Right ventricle myocardium superior (tissue), 1 donor: ENCODE measurements at places on chromosomes 5 and 9. TPM values are rescaled to one million over a fixed set of nuclear protein-coding genes. Genes with fewer than 3 reads are reported as not detected.

- DNase-seq: no peak
These were observed 27.5 kb downstream of the ZNF474 start for GRCh38 chr5:122156724-122157325.

GRCh38 chr5:56060276-56061110 is 65.7 kb upstream of the IL6ST start:
- no peak for DNase-seq

DNA sequence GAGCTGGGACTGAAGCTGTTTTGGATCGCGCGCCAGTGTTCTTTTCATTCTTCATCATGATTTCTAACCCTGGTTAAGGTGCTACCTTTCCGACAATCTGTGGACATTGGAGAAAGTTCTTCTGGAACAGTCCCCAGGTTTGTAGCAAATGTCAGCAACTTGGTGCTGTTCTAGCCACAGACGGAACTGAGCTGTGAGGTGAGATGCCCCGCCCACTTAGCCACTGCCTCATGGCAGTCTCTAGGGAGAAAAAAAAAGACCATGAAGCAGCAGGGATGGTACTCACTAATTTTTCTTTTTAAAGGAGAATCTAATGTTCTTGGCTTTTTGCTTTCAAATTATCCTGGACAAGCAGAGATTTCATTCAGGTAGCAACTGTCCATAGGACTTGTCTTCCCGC is 72.1 kb upstream of the STK32A start:
- DNase-seq: no peak

CNTLN gene
- total RNA-seq: 3.1 TPM

DNA sequence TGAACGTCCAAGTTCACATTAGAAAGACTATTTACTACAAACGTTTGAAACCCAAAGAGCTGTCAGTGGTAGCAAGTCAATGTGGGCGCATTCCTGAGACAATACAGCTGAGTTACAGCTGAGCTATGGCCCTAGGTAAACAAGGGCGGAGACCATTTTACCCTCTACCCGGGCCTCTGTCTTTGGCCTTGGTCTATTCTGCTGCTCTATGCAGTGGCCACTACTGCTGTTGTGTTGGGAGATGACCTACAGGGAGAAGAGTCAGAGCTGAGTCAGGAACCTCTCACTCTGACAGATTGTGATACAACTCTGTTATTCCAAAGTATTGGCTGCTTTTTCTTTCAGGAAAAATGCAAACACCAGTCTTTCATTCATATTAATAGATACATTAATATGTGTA is 700.6 kb downstream of the SEMA5A start:
- DNase-seq: no peak

LHFPL2 gene
- total RNA-seq: 5.0 TPM

PCDHB7 gene
- 0.62 TPM for total RNA-seq

DNA sequence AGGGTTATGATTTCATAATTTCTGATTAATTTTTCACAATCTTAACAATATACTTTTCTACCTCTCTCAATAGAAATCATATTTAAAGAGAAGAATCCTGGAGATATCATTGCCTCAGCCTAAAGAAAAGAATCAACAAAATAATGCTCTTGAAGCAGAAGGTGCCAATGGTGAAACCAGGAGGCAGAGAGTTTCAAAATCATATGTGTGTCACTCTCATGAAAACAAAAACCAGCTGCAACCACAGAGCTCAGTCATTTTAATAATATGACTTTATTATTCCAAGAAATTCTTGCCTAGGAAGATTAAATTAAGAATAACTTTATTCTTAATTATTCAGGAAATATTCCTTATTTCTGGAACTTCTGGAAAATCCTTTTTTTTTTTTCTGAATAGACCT is 266.8 kb upstream of the ACTBL2 start:
- no peak for DNase-seq

DNA sequence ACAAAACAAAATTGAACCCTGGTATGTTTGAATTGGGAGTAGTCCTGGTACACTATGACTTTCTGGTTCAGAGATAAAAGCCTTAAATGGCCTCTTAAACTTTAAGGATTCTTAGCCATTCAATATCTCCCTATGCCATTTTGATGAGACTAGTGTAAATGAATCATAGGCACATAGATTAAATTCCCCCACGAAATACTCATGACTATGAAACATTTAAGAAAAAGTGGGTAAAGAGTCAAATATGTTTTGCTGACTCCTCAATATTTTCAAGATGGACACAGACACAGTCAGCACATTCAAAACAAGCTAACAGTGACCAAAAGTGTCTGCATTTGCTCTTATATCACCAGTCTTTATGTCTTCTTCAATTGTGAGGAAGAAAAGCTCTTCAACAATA is 278.3 kb downstream of the PDE4D start:
- DNase-seq: no peak

GRCh38 chr5:39485079-39485478 is 60.3 kb upstream of the DAB2 start:
- no peak for DNase-seq

DNA sequence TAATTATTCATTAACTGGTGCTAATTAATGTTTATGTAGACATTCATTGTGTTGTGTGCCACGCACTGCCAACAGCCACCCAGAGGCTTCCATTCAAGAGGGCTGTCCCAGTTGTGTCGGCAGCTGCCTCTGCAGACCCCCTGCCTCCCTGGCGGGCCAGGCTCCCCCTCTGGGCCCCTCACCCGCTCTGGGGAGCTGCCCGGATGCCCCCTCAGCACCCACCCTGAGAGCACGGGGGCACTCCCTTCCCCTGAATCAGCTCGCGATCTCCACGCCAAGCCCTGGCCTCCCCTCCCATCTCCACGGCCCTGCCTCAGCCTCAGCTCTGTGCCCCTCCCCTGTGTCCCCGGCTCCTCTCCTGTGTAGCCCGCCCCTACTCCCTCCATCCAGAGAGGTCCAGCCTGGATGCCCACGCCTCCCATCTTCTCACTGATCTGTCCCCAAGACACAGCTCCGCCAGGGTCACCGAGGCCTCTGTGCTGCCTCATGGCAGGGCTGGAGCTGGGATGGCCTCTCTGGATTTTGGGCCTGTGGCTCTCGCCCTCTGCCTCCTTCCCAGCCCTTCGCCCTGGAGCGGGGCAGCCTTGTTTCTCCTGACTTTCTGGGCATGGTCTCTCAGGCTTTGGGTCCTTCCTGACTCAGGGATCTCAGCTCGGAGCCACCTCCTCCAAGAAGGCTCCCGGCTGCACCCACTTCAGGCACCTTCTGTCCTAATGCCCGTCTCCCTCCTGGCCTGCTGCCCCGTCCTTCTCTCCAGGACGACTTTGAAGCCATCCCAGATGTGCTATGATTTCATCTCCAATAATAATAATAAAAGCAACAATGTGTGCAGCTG is 16.0 kb upstream of the SLC9A3 start:
- DNase-seq: peak; percentile 23

CER1 gene
- total RNA-seq: not detected

DNA sequence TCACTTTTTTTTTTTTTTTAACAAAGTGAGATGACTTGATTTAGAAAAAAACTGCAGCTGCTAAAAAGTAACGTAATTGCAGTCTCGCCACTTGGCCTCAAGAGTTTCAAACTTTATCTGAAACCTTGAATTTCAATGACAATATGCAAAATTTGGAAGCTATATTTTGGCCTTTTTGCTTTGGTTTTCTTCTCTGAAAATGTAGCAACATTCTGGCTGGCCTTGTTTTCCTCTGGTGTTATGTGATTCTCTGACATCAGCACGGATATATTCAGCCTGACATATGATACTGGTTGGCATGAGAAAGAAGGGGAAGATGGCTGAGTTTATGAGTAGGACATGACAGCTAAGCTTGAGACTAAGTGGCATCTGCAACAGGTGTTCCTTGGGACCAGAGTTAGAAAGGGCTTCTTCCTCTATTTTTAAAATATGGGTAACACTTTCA is 136.5 kb downstream of the MEF2C start:
- no peak for DNase-seq

ANKRD34B gene
- not detected for total RNA-seq

DNA sequence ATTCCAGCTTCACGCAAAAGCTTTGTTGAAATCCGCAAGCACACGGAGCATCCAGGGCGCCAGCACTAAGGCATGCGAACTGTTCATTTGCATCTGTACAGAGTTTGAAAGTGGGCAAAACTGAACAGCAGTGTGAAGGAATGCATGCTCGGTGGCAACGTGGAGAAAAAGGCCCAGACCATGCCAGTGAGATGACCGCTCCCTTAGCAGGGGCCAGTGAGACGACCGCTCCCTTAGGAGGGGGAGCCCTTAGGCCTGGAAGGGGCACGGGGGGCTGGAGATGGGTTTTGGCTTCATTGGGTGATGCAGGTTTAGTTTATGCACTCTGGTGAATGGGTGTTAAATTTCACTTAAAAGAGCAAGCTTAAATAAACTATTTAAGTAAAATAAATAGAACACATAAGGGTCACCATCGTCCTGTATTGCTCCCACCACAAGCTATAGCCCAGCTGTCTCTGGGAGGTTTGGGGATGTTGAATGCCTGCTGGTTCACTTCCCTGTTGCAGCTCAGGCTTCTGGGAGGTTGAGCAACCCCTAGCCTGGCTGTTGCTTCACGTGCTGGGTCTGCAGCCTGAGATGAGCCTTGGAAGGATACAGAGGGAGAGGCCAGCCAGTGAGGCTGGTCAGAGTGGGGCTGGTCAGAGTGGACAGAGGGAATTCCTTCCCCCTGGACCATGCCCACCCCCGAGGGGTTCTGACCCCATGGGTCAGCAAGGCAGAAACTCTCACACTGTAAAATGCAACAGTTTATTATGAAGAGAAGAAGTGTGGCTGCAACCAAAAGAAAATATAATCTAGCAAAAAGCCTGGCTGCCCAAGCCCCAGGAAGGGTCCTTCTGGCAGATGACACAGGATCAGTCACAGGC is 4.6 kb upstream of the FCN1 start:
- peak; percentile 82 for DNase-seq

FRMD3 gene
- 93.2 TPM for total RNA-seq

- DNase-seq: no peak
These were observed 92.4 kb downstream of the MAP1B start for GRCh38 chr5:72199681-72200080.

GRCh38 chr5:2908086-2908485 is 156.6 kb upstream of the IRX2 start:
- no peak for DNase-seq

NMUR2 gene
- total RNA-seq: not detected

DNA sequence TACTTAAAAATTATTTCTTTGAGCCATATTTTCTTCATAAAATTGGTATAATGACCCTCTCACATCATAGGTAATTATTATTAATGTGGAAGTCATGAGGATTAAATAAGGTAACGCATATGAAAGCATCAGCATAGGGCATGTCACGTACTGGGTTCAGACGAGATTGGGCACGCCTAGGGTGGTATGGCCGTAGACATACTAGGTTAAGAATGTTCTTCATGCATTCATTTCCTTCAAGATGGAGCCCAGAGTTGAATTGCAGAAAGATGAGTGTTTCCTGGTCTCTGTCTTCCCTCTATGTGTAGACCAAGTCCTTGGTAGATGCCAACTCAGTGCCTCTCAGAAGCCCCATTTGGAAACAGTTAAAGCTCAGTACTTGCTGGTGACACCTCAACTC is 174.1 kb upstream of the CLINT1 start:
- DNase-seq: no peak

GRCh38 chr9:94692601-94693000 is 33.9 kb upstream of the AOPEP start:
- no peak for DNase-seq

CATSPER3 gene
- 0.32 TPM for total RNA-seq

TAF1L gene
- total RNA-seq: not detected

- DNase-seq: no peak
These were observed 54.3 kb upstream of the BOD1 start for GRCh38 chr5:173670791-173671120.

- no peak for DNase-seq
These were observed 9.1 kb upstream of the DNAJC25 start for GRCh38 chr9:111621895-111622480.

GRCh38 chr5:41843456-41844370 is 26.5 kb downstream of the OXCT1 start:
- DNase-seq: no peak

TRIM7 gene
- 10.8 TPM for total RNA-seq

- DNase-seq: no peak
These were observed 90.6 kb downstream of the RALGPS1 start for GRCh38 chr9:127004946-127005769.

LCN10 gene
- total RNA-seq: 7.7 TPM

- no peak for DNase-seq
These were observed 89.5 kb downstream of the EPB41L4A start for GRCh38 chr5:112329419-112330090.

TMEM171 gene
- total RNA-seq: not detected

PCSK5 gene
- total RNA-seq: 3.4 TPM

- no peak for DNase-seq
These were observed 8.5 kb upstream of the NEURL1B start for GRCh38 chr5:172632346-172633092.

GRCh38 chr9:137955224-137955570 is 77.6 kb downstream of the CACNA1B start:
- DNase-seq: no peak

C9orf153 gene
- total RNA-seq: 0.22 TPM

CDKN2B gene
- 2.3 TPM for total RNA-seq

DNA sequence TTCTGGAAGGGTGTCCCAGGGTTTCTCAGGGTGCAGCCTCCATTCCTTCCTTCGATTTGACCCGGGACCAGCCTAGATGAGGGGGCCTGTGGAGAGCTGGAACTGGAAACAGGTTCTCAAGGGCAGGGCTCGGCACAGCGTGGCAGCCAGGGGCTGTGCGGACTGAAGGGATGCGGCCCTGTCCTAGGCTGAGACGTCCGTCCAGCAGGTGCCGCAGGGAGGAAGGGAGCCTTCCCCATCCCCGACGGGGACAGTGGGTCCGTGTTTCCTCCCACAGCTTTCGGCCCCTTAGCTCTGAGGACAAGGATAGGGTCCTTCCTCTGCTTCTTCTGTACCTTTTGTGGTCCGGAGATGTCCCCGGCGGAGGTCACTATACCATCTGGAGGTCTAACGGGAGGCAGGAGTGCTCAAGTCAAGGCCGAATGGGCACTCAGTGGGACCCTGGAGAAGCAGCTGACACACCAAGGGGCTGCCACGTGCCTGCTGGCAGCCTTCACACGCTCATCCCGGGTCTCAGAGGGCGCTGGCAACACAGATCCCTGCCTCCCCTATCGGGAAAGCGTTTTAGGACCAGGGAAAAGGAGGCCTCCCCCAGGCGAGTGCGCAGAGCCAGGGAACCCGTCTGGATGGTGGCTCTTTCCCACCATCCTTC is 49.9 kb downstream of the USP20 start:
- DNase-seq: peak; percentile 63

GRCh38 chr5:95027151-95027721 is 257.7 kb downstream of the MCTP1 start:
- no peak for DNase-seq

DNA sequence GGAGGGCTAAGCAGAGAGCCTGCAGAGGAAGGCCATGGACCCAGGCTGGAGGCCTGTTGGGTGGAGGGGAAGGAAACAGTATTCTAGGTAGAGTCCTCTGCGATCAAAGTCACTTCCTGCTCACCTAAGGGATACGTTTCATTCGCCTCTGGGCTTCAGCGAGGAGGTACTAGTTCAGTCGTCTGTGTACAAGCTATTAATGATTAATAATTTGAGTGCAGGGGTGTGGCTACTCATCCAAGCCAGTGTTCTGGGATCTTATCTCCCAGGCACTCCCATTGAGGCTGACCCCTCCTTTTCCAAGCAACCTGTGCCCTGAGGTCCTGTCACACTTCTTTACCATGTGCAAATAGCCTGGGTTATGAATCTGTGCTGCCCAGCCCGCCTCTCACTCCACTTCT is 25.2 kb downstream of the RALGPS1 start:
- DNase-seq: no peak

PDGFRB gene
- total RNA-seq: 47.0 TPM

PKD2L2 gene
- 0.48 TPM for total RNA-seq

ENTPD2 gene
- total RNA-seq: 1.9 TPM
